ENCODE measurements at places on chromosomes 3 and 15.

DNA sequence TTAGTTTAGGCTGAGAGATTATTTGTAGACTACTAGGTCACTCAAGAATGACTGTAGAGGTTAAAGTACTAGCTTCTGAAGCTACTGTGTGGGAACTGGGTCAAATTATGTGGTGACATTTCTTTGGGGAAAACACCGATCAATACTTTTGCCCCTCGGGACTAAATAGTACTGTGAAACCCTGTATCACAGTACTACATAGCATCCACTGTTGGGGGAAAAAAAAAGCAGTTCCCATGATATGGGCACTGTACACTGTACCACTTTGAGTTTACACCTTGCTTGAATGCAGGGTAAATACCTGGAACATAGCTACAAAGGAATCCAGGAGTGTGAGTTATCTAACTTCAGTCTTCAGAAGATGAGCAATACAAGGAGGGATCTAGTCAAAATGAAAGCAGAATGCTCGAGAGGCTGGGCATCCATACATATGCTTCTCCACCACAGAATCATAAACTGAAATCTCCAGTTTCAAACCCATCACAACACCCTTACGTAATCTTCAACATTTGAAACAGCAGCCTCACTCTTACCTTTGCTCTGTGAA is 311.4 kb downstream of the UNC13C start:
- no peak for DNase-seq

DNA sequence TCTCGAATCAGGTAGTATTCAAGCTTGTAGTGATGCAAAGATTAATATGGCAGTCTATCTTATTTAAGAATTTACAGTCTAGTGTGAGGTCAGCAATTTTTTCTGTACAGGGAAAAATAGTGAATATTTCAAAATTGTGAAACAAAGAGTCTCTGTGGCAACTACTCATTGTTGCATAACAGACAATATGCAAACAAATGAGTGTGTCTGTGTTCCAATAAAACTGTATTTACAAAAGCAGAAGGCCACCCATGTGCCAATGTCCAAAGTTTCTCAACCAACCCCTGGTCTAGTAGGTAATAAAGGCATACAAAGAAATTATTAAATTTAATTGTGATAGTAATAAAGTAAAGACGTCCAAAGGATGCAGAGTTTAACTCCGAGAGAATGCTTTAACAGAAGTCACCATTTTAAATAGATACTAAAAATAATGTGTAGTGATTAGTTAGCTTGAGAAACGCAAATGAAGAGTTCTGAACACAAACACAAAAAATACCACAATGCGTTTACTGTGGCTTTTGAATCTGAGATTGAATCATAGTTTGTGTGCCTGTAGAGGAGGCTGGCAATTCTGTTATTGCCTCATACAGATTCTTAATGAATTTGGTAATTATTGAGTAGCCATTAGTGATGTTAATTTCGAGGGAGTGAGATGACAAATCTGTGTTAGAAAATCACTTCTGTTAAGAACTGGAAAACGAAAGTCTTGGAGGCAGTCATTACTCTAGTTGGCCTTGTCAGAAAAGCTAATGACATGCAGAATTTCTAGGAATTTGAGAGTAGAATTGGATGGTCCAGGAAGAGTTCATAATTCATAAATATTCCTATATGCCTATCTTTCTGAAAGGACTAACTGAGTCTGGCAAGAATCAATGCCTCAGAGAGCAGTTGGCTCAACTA is 48.7 kb downstream of the CADM2 start:
- peak; percentile 61 for DNase-seq

DNA sequence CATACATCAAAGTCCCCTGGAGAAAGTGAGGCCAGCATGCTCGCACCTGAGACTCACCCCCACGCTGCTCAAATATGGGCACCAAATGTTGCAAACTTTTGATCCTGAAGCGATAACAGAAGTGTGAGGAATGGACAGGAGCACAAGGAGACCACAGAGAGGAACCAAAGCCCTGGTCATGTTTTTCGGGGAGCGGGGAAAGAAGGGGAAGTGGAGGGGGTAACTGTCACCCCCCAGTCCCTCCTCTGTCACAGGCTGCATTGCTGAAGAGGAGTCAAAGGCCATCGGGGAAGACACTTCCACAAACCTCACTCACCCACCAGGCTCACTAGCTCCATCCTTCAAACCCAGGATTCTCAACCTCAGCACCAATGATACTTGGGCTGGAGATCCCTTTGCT is 182.4 kb downstream of the UACA start:
- DNase-seq: peak; percentile 11

DNA sequence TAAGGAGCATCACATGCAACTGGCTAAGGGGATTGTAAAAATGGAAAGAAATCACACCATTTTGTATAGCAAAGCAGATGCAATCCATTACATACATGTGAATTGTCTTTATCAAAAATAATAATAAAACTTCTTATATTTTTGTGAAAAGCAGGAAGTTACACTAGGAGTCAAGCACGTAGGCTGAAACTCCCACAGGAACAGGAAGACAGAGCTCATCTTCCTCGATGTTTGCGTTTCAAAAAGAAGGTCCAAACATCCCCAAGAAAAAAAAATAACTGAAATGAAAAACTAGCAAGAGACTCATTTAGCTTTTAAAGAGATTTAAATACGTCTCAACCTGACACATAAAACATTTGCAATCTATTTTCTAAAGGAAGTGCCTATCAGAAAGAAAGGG is 106.6 kb downstream of the TGFBR2 start:
- no peak for DNase-seq

DNA sequence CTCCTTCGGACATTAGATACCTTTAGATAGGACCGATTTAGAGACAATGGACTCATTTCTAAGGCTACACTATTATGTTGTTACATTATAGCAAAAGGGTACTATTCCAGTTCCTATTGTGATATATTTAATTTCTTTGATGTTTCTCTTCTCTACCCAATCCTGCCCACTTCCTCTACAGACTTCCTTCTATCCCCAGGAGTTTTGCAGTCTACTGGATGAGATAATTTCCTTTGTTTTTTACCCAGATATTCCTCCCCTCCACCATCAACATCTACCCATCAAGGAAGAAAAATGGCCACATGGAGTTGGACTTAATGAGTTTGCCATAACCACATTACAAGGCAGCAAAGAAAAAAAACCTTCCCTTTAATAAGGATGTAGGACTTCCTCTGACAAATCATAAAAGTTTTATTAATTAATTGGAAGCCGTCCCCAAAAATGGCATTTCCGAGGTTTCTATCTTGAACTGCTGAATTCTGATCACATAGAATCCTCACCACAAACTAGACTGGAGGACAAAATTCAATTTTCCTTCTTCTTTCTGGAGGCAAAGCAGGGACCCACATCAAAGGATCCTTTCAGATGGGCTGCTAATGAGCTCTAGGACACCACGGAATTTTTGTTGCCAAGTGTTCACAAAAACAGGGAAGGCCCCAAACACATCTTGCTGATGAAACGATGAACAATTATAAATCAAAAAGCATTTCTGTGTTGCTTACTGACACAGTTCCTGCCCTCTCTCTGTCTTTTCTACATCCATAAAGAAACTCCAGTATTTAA is 33.4 kb downstream of the FRMD4B start:
- DNase-seq: no peak

- DNase-seq: no peak
Measured at GRCh38 chr3:183506674-183507320, 48.7 kb downstream of the KLHL6 start.

- no peak for DNase-seq
Measured at GRCh38 chr3:61172684-61173083, 78.6 kb downstream of the FHIT start.

- DNase-seq: no peak
Measured at GRCh38 chr3:64293121-64293520, 67.9 kb upstream of the PRICKLE2 start.

DNA sequence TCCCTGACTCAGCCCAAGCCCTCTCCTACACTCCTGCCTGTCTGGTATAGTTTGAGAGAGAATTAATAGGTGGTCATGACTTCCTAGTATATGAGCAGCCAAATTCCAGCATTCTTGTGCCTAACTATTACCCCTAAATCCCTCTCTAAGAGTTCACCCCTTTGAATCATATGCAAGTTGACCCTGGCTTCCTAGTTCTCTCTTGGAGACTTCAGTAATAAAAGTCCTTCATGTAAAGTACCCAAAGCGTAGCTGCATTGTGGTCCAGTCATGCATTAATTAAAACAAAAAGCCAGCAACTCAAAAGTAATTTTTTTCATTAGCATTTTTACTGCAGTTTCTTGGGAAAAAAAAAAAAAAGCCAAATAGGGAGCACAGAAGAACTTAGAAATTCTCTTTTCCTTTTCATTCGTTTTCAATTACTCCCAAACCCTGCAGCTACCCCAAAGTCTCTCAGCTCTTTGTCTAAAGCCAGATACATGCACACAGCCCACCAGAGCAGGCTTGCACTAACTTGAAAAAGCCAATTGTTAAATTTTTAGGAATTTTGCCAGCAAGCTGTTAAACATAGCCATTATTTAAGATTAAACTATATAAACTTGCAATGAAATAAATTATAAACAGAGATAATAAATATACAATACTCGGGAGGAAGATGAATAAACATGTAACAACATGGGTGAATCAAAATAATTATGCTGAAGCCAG is 50.1 kb upstream of the STT3B start:
- no peak for DNase-seq

- no peak for DNase-seq
Measured at GRCh38 chr3:47890828-47891612, 88.1 kb downstream of the DHX30 start.

- no peak for DNase-seq
Measured at GRCh38 chr15:101707983-101708382, 16.3 kb downstream of the TARS3 start.

DNA sequence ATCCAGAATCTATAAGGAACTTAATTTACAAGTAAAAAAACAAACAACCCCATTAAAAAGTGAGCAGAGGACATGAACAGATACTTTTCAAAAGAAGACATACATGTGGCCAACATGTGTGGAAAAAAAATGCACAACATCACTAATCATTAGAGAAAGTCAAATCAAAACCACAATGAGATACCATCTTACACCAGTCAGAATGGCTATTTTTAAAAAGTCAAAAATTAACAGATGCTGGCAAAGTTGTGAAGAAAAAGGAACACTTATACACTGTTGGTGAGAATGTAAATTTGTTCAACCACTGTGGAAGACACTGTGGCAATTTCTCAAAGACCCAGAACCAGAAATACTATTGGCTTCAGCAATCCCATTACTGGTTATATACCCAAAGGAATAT is 830.0 kb upstream of the ALCAM start:
- no peak for DNase-seq

- no peak for DNase-seq
Measured at GRCh38 chr3:71260782-71261181, 322.7 kb downstream of the FOXP1 start.

DNA sequence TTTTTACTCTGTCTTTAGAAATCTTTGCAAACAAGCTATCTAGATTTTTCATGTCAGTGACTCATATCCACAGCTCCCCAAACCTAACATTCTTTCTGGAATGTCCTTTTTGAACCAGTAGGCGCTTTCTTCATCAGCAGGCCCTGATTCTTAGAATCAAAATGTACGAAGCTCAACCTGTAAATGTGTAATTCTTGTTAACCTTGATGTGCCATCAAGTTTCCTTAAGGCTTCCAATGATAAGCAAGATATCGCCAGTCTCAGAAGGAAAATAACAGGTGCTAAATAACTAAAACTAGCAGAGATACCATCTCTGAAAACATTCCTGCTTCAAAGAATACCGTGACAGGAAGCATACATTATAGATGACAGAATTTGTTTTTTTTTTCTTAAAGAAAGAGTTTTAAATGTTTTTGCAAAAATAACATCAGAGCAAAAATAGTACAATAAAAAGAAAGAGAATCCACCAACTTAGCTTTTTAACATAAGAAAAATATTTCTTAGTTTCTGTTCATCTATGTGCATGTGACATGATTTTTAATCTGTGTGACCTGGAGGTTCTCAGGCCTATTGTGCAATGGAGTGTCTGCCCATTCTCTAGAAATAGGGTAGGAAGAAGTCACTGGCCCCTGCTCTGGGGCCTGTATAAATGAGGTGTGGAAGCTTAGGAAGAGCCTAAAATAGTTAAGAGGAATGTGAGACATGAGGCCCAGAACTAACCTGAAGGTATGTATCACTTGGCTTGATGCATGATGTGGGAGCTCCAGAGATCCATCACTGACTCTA is 14.7 kb upstream of the SECISBP2L start:
- no peak for DNase-seq

DNA sequence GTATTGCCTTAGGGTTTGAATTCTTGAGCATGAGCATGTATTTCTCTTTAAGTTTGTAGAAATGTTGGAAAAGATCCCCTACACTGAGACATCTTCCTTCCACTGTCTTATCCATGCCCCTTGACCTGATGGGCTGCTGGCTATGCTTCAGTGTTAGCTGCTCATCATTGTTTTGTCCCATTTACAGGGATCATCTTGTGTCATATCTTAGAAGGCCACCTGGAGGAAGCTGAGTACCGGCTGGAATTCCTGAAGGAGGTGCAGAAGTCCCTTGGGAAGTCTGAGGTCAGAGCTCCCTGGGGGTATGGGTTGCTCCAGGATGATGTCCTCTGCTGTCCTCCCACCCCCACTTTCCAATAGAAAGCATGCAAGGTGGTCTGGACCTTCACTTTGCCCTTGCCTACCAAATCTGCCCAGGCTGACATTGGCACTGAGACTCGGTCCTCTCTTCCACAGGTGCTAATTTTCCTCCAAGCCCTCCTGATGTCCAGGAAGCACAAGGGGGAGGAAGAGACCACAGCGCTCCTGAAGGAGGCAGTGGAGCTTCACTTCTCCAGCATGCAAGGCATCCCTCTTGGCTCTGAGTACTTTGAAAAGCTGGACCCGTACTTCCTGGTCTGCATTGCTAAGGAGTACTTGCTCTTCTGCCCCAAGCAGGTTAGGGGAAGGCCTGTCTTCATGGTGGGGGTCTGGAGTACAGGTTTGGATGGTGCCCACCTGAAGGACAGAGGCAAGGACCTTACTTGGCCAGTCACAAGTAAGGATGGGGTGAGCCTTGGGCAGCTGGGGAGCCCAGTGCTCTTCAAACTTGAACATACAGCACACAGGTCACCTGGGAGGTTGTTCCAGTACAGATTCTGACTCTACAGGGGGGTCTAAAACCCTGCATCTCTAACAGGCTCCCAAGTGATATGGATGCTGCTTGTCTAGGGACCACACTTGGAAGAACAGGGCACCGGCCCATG is 17.7 kb downstream of the TTC21A start:
- DNase-seq: no peak

- DNase-seq: no peak
Measured at GRCh38 chr15:92653836-92654539, 1.6 kb downstream of the FAM174B start.

DNA sequence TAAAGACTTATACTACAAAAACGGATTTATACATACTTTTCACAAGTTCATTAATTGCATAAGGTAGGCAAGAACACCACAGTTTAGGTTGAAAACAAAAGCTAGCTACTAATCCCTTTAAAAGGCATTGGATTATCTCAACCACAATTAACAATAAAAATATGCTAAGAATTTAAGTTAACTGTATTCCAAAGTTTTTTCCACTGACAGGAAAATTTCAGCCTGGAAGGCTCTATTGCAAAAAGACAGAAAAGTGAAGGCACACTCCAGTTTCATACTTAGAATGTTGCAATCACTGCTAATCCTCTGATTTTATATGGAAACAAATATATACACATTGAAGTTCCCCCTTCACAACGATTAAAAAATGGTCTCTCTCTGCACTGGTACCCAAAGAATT is 71.5 kb downstream of the TJP1 start:
- no peak for DNase-seq

All from AML-193 (cell line).